CD8-positive, alpha-beta T cell (primary cell): ENCODE measurements at places on chromosomes 4 and X. TPM values are rescaled to one million over a fixed set of nuclear protein-coding genes. Genes with fewer than 3 reads are reported as not detected.
A peak's percentile ranks its signal among the peaks of the same experiment; 100 is the strongest.

DNA sequence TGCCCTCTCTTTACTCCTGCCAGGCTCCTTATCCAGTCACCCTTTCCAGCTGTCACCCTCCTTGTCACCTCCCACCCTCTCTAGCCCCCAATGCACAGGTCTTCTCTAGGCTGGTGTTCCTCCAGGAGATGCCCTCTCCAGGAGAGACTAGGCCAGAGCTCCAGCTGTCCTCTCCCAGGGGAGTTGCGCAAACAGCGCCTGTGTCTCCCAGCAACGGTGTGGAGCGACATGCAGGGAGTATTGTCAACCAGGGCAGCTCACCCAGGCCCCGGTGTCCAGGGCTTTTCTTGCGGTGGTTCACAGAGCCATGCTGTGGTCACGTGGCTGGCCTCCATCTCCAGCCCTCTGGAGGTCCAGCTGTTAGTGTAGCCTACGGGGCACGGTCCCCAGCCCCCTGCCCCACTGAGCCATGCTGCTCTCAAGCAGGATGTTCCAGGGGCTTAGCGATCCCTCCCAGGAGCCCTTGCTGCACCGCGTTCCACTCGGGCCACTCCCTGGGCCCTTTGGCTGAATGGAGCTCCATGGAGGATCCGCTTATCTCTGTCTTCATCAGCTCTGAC lies 34.8 kb downstream of the CCNQ start:
- DNase-seq = no peak

- no peak for DNase-seq
Observed at GRCh38 chrX:63424063-63424462, 72.9 kb upstream of the SPIN4 start.

DNA sequence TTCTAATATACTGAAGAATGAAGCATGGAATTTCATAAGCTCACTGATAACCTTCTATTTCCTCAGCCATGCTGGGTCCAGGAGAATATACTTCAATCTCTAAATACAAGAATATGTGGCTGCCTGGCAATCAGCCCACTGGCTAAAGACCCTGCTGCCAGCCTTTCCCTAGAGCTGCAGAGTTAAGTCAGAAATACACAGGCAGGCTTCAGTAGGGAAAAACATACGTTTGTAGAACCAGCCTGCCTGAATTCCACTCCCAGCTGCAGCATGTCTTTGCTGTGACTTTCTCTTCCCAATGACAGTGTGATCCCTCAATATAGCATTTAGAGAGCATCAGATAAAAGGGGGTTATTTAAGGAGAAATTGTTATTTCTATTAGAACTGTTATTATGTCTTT lies 289.1 kb downstream of the PCDH19 start:
- no peak for DNase-seq

- DNase-seq = no peak
Observed at GRCh38 chr4:80931631-80932081, 98.9 kb upstream of the BMP3 start.

GRCh38 chr4:911871-912490 lies 20.1 kb downstream of the GAK start:
- DNase-seq = no peak

DNA sequence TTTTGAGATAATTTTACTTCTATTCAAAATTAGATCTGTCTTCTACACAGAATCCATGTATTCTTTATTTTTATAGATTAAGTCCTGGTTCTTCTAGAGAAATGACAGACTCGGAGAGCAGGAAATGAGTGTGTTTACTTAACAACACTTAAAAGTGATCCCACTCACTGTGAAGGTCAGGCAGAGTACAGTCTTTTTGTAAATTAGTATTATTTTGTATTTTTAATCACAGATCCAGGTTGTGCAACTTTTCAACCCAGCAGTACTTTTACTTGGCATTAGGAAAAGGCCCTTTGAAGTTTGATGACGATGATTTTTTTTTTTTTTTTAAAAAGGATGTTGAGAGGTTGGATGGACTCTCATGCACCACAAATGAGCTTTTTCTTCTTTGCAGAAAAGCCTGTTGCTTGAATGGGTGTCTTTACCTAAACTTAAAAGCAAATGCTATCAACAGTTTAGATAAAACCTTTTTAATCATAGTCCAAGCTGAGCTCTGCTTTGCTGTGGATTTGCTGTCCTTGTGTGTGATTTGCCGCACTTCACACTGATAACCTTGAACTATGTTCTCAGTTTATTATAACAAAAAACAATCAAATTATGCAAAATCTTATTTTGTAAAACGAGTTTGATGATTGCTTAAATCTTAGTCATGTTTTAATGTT lies 114.1 kb downstream of the MXRA5 start:
- no peak for DNase-seq

GRCh38 chr4:124189545-124189944 lies 523.0 kb downstream of the ANKRD50 start:
- DNase-seq = no peak

DNA sequence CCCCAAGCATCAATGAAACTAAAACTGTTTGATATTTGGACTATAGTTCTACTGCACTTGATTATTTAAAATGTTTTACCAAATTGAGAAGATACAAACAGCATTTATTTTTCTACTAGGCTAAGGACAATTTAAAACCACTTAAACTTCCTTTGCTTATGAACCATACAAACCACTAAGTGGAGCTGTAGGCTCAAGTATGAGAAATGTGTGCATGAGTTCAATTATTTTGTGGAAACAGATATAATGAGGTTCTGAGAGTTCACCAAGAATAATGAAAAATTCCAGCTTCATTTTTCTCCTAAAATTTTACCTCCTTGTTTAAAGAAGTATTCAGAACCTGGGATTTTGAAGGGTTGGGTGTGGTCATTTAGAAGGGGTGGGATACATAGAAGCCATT lies 63.1 kb downstream of the SERPINA7 start:
- no peak for DNase-seq

GRCh38 chrX:136261321-136261720 lies 10.1 kb upstream of the MAP7D3 start:
- DNase-seq = no peak

GRCh38 chr4:83658806-83659205 lies 122.9 kb downstream of the GPAT3 start:
- DNase-seq = no peak

DNA sequence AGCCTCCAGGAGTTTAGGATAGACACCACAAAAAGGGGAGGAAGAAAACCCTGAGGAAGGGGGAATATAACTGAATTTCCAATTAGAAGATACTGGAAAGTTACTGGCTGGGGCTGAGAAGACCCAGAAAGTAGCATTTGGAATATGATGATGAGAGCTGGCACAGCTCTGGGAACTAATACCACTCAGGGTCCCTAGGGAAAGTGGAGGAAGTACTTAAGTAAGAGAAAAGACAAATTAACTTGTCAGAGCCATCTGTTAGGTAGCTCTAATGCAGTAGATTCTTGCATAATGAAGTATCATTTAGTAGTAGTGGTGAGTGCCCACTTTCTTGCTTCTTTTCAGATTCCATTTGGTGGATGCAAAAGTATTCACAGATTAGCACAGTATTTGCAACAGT lies 90.8 kb upstream of the TSPAN5 start:
- no peak for DNase-seq

- no peak for DNase-seq
Observed at GRCh38 chr4:132383571-132384199, 765.4 kb upstream of the PCDH10 start.

DNA sequence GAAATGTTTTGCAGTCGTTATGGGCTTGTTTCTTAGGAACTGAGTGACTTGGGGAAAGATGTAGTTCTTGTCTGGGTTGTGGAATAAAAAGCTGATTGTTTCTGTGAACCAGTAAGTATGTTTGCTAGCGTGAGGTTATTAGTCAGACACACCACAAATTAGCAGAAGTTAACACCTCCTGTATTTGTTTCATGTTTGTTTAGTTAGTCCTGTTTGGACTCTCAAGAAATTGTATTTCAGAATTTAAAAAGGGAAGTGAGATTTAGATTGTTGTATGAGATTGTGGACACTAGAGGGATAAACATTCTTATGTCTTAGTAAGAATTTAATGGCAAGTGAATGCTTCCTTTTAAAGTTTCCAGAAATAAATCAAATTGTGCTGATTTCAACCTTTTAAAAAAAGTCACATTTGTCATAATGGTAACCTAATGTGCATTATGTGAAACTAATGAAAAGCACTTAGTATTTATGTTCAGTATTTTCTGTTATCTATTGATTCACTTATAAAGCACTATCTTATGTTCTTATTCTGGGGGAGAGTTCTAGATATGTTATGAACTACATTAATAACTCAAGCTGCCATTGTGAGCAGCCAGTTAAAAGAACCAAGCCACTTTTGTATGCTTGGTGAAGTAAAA lies 25.6 kb downstream of the ATP10D start:
- no peak for DNase-seq

DNA sequence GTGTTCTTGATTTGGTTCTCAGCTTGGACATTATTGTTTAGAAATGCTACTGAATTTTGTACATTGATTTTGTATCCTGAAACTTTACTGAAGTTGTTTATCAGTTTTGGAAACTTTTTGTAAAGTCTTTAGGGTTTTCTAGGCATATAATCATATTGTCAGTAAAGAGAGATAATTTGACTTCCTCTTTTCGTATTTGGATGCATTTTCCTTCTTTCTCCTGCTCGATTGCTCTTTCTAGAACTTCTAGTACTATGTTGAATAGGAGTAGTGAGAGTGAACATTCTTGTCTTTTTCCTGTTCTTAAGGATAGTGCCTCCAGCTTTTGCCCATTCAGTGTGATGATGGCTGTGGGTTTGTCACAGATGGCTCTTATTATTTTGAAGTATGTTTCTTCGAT lies 24.1 kb downstream of the TMPRSS11A start:
- no peak for DNase-seq

DNA sequence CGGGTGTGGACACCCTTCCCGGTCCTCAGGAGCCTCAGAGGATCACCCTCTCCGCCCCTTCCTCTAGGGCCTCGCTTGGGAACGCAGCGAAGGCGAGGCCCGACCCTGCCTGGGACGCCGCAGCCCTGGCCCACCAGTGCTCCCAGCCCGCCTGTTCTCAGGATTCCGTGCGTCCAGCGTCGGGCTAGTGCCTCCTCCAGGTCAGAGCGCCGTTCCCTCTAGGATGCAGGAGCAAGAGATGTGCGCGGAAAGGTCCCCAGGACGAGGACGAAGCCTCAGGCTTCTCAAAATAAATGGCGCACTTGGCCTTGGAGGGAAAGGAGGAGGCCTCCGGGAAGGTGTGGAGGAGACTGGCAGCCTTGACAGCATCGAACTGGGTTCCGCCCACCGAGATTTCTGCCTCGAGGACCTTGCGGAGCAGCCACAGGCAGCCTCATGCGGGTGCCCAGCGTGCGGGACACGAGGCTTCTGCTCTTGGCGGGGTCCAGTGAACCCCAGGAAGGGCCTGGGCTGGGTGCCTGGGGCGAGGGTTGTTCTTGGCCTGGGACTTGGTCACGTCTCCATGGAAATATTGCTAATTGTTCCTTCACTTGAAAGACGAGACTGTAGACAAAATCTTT lies 35.1 kb downstream of the PITX2 start:
- no peak for DNase-seq

DNA sequence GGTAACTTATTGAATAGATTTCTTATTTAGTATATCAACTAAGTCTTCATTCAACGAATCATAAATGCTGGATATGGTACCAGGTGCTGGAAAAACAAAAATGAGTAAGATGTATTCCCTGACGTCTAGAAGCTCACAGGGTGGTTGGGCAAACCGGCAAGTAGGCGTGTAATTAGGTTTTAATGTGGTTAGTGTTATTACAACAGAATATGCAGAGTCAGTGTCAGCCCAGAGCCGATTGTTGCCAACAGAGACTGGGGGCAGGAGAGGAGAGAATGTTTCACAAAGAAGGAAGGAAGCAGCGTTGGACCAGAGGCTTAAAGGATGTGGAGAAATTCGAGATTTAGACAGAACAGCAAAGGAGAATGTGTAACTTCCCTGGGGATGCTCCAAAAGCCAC lies 111.7 kb downstream of the TENM3 start:
- DNase-seq = no peak

- no peak for DNase-seq
Observed at GRCh38 chr4:94372228-94372978, 29.8 kb upstream of the HPGDS start.

GRCh38 chrX:74195605-74196004 lies 108.4 kb upstream of the ZCCHC13 start:
- DNase-seq = no peak

- no peak for DNase-seq
Observed at GRCh38 chrX:44572340-44572938, 29.8 kb upstream of the FUNDC1 start.

- peak; percentile 64 for DNase-seq
Observed at GRCh38 chrX:15471028-15471427, 22.1 kb downstream of the PIR start.

DNA sequence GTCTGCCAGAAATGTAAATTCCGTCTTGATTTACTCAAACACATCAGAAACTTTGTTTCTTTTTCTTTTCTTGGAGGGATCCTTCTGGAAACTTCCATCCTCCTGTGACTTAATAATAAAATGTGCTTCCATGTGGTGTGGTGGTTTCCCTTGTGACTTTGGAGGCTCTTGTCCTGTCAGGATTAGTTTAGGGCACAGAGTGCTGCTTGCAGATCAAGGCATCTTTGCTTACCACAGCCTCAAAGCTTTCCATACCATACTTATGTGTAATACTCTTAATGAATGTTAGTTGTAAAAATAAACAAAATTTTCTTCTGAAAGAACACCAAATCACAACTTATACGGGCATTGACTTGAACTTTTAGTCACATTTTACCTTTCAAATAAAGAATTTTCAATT lies 27.4 kb downstream of the GBA3 start:
- no peak for DNase-seq

GRCh38 chrX:46574774-46575381 lies 1.3 kb downstream of the CHST7 start:
- peak; percentile 38 for DNase-seq

GRCh38 chrX:21666679-21667078 lies 8.5 kb upstream of the KLHL34 start:
- no peak for DNase-seq

- DNase-seq = no peak
Observed at GRCh38 chrX:51459125-51459524, 37.3 kb downstream of the NUDT11 start.

GRCh38 chrX:107662145-107662544 lies 33.8 kb downstream of the PRPS1 start:
- DNase-seq = no peak

DNA sequence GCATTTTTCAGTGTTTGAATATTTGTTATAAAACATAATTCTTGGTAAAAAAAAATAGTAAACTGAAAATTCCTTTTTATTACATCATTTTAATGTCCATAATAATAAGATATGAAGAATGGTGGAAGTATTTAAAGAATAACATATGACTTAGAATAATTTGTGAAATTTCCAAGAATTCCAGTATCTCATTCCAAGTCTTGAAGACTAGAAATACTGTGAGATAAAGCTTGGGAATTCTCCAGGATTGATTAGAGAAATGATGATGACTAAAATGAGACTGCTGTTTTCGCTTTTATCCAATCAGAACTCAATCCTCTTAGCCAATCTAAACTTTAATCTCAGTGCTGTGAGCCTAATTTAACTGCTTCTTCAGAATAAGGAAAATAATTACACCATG lies 184.2 kb upstream of the HCCS start:
- no peak for DNase-seq

GRCh38 chrX:153226344-153227185 lies 47.5 kb downstream of the MAGEA1 start:
- DNase-seq = no peak

The NIPAL1 gene
- 0.64 TPM for total RNA-seq

The IL13RA2 gene
- not detected for total RNA-seq

The LIMCH1 gene
- not detected for total RNA-seq

The NLGN4X gene
- not detected for total RNA-seq

The PDE6B gene
- total RNA-seq = 10.4 TPM

The EPHA5 gene
- not detected for total RNA-seq

The RAB39B gene
- 3.6 TPM for total RNA-seq

The AADAT gene
- not detected for total RNA-seq

The CTAG1A gene
- total RNA-seq = not detected

The TREX2 gene
- 1.7 TPM for total RNA-seq

The TRAPPC11 gene
- 14.7 TPM for total RNA-seq

The CT45A10 gene
- total RNA-seq = not detected

The PPP4R3C gene
- not detected for total RNA-seq
